ENCODE measurements at places on chromosomes 4 and X.

DNA sequence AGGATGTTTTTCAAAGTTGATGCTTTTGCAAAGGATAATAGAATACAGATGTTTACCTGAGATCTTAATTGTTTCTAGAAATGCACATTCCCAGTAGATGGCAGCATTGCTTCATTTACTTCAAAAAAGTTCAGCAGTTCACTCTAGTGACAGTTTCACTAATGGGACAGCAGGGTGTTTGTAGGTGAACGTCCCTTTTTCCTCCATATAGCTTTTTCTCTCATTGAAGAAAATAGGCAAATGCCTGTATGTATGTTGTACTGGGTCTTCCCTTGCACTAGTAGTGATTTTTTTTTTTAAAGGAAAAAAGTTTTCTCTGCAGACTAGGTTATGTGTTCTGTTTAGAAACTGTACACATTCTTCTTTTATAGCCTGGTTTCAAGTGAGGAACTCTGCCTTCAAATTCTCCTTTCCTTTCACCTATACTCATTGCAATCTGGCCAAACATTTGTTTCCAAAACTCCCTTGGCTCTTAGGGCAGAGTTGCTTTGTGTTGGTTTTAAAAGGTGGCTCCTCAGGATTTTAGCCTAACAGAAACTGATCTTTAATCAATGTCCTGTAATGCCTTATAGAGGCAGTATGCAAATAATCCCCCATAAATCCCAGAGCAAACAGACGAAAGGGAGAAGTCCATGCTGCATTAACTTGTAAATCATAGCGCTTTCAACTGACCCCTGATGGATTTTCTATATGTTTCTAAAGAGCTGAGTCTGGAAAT is 86.3 kb downstream of the EGF start:
- no peak for DNase-seq

- no peak for DNase-seq
Measured at GRCh38 chr4:182280436-182281111, 37.4 kb downstream of the TENM3 start.

- no peak for DNase-seq
Measured at GRCh38 chr4:187128976-187129375, 405.3 kb upstream of the FAT1 start.

DNA sequence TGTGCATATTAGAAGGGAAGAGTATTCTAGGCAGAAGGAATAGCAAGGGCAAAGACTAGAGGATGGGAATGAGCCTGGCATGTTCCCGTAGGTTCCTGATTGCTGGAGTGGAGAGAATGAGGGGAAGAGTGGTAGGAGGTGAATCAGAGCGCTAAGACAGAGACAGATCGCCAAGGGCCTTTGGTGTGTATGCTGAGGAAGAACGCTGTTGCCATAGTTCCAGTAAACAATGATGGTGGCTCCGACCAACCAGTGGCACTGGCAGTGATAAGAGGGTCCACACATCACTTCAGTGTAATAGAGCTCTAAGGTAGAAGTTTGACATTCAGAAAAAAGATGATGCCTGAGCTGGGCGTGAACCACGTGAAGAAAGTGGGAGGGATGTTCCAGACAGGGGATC is 966 bp downstream of the TBC1D25 start:
- no peak for DNase-seq

DNA sequence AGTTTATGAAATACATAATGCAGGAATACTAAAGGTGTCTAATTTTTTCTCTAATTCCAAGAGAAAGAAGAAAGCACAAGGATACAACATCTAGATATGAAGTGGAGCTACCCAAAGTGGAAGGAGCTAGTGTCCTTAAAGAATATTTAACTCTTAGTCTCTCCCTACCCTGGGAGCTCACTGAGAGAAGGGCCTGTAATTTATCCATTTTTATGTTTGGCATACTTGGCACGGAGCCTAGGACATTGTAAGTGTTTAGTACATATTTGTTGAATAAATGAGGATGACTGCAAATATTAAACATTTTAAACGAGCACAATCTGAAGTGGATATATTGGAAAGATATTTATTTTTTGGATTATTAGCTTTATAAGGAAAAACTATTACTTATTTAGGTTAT is 674.8 kb downstream of the IQCM start:
- DNase-seq: no peak

DNA sequence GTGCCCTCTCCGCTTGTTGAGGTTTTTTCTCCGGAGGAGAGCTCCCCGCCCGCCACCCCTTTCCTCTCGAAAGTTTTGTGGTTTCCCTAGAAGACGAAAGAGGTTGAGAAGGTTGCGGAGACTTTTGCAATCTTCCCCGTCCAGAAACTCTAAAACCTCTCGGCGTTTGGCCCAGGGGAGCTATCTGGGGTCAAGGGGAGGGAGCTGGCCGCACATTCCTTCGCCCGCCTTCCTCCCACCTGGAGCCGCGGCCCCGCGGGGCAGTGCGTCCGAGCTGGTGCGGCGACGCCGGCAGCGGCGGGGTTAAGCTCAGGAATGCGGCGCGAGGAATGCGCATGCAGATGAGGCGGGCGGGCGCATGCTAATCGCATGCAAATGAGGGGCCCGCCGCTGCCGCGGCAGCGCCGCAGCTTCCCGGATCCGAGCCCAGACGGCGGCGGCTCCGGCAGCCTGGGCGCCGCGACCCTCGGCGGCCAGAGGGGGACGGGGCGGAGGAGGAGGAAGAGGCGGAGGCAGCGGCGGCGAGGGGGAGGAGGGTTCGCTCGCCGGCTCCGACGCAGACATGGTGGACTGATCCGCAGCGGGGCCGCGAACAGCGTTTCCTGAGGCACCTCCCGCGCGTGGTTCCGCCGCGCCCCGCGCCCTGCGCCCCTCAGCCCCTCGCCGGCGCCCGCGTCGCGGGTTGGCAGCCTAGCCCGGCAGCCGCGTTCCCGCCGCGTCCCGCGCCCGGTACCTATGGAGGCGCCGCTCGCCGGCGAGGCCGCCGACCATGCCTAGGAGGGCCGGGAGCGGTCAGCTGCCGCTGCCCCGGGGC is at the start of gene WWC2:
Gene WWC2 (plus strand): TSS at position 535 of the 814 bp plus-strand sequence. CDS start 235 bp downstream, at position 770.
- peak; percentile 60 for DNase-seq

GRCh38 chr4:152748619-152749018 is 30.9 kb downstream of the TIGD4 start:
- no peak for DNase-seq

GRCh38 chr4:70671091-70671490 is 4.8 kb upstream of the JCHAIN start:
- DNase-seq: no peak

- no peak for DNase-seq
Measured at GRCh38 chr4:133839326-133839725, 362.3 kb downstream of the PABPC4L start.
